ENCODE measurements at places on chromosomes 3 and 15.

DNA sequence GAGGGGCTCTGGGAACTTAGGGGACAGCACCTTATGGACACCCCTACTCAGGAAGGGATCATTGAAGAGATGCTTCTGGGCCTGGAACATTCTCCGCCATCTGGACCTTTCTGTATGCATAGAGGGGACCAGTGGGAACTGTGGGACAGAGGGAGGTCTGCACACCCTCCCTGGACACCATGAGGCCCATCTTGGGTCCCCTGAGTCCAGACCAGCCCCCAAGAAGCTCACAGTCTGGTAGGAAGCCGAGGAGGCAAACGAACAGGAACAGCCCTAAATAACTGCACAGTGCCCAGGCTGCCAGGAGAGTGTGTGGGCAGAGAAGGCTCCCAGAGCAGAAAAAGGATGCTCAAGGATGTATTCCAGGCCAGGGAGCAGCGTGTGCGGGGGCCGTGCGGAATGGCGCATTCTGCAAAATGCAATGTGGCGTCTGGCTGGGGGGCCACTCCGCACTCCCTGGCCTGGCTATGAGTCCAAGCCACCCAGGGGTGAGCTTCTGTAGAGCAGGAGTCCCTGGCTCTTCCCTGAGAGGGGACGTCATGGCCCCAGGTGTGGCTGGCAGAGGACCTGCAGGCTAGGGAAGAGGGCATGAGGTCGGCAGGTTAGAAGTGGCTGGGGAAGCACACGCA, 24.5 kb upstream of the KLF13 start:
- peak; percentile 1 for DNase-seq

- DNase-seq: no peak
Observed at GRCh38 chr3:66593978-66594377, 93.2 kb upstream of the LRIG1 start.

- DNase-seq: no peak
Observed at GRCh38 chr15:53218666-53219580, 428.8 kb upstream of the ONECUT1 start.

GRCh38 chr15:73540161-73540560, 93.0 kb downstream of the NPTN start:
- DNase-seq: no peak

- peak; percentile 5 for DNase-seq
Observed at GRCh38 chr15:83372434-83372891, 74.7 kb upstream of the SH3GL3 start.

DNA sequence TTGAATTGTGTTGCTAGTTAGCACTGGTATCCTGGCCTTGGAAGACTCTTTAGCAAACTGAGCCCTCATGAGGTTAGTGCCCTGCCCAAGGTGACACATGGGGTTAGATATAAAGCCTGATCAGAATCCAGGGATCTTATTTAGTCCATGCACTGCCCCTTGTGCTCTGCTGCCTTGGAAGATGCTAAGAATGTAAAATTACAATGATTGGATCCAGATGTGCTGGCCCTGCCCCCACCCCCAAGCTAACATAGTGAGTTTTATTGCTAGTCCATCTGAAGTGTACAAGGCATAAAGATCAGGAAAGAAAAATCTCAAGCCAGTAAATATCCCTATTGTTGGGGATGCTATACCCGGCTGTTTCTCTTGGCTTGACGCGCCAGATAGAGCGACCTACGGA, 248.1 kb upstream of the C2CD4B start:
- no peak for DNase-seq

GRCh38 chr15:90425726-90426346, 37.8 kb downstream of the IQGAP1 start:
- DNase-seq: no peak

DNA sequence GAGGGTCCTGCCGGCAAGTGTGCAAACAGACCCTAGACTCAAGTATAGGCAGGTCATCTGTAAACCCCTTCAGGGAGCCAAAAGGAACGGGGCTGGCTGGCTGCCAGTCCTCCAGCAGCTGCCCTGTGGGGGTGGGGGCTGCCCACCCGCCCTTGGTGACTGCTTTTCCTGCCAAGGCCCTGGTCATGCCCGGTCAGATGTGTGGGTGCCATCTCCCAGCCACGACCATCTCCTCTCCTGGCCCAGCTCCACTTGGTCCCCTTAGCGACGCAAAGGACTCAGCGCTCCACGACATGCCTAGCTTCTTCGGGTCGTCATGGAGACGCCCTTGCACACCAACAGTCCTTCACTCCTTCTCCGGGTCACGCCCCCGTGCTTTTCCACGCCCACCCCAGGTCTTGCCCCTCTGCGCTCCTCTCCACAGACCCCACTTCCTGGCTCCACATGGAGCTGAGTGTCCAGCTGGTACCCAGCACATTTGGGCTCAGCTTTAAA, 2.4 kb downstream of the MUC4 start:
- no peak for DNase-seq

- no peak for DNase-seq
Observed at GRCh38 chr3:82157952-82158351, 396.5 kb upstream of the GBE1 start.

GRCh38 chr3:9402410-9403228, 5.2 kb downstream of the SETD5 start:
- no peak for DNase-seq

DNA sequence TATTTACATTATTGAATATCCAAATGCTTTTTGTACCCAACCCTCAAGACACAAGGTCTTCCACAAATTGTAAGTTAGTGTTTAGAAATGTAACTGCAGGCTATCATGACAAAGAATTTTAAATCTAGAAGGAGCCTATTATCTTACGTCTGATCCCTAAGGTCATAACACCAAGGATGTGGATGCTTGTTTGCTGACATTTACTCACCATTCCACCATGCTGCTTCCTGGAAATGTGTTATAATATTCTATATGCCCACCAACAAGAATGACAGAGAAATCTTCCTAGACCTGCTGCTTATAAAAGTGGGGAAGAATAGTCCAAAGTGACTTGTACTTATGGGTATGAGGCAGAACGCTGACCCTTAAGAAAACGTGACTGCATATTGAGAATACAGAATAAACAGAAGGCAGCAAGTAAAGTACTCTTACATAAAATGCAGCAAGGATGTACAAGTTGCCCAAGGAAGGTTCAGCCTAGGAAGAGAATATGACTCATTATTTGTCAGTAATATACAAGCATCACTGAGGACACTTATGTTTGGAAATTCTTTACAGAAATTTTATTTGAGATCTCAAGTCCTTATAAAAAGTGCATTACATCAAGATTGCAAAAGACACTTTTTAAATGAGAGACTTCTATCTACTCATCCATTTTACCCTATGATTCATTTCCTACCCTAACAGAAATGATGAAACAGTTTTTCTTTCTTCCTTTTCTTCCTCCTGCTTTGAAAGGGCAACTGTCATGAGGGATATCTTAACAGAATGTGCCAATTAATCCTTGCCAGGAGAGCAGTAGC, 59.6 kb downstream of the ESYT3 start:
- DNase-seq: no peak

DNA sequence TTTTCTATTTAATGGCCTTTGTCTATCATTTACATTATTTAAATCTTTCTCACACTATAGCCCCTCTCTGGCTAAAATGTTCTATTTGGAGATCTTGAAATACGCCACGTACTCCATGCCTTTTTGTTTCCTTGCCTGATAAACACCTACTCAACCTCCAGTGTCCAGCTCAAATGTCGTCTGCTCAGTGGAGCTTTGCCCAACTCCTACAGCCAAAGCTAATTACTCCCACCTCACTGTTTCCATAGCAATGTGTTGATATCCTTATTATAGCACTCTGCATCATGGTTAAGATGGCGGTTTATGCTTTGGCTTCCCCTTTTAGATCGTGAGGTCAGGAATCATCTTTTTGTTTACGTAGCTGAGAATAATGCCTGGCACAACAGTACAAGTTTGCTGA, 55.9 kb downstream of the NGLY1 start:
- no peak for DNase-seq

DNA sequence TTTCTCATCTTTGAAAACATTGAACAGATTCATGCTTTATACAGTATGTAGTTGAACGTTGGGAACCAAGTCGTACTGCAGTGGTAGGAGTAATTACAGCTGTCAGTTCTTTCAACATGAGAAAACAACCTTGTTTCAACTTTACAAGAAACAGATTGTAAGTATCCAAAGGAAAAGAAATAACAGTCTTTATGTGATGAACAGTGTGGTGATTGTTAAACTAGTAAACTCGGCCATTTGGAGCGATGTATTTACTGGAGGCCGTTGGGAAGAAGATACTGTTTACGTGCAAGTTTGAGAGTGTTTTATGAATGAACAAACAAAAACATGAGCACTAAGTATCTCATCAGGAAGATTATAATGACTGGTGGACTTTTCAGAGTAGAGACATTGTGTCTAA, 48.4 kb downstream of the EPHA3 start:
- no peak for DNase-seq

All from DND-41 (cell line).